ENCODE measurements at places on chromosomes 4 and X.

DNA sequence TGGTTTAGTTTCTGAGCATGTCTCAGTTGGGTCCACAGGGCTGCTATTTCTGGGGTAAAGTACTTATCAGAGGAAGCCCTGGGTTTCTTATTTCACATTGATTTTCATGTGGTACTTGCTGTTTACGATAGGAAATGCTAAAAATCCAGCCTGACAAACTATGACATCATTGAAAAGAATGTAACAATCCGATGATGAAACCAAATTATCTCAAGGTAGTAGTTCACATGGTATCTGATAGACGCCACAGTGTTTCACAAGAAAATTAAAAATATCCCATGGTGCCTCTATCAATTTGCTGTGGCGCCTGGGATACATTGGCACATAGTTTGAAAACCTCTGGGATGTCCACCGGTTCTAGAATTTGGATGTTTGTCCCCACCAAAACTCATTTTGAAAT is 418.9 kb upstream of the RPS6KA3 start:
- DNase-seq, result no peak

GRCh38 chrX:18448416-18448815 is 23.0 kb downstream of the CDKL5 start:
- DNase-seq, result no peak

DNA sequence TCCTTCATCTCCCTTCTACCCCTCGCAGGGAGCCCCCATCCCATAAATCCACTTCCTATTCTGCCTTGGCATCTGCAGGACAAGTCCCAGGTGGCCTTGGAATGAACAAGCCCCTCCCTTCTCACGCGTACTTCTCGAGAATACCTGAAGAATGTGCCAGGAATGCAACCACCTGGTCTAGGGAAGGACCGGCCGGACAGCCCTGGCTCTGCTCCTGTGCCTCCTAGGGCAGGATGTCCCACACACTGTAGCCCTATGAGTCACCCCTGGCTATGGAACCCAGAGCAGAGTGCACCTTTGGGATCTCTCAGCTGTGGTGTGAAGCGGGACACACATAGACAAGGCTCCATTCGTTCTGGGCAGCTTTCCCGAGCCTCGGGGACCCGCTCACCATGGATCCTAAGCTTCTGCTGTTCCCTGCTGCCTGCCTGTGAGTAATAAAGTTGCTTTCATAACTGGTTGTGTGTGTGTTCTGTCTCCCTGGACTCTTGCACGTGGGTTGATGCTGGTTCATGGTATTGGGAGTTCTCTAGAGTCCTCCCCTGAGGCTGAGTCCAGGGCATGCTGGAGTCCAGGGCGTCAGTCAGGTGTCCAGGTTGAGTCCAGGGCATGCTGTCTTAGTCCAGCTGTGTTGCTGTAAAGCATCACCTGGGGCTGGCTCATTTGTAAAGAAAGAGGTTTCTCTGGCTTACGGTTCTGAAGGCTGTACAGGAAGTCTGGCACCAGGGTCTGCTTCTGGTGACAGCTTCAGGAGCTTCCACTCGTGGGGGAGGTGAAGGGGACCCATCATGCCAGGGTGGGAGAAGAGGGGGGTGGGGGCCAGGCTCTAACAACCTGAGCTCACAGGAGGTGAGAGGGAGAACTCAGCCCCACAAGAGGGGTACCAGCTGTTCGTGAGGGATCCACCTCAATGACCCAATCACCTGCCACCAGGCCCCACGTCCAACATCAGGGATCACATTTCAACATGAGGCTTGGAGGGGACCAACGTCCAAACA is 7.4 kb upstream of the PDE6B start:
- DNase-seq, result no peak

GRCh38 chrX:71917621-71918343 is 7.1 kb downstream of the NHSL2 start:
- no peak for DNase-seq

DNA sequence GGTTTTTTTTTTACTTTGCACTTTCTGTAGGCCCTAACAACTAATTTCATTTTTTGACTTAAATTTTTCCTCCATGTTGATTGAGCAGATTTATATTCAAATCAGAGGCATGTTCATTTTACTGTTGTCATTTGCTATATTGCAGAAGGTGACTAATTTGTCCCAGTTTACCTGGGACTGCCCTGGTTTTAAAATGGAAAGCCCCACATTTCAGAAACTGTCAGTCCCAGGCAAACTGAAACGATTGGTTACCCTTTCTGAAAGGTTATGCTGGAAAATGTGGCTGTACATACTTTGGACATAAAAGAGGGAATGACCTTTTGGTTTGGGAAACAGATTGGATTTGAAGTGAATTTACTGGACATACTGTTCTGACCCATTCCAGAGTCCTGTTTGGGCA is 160.0 kb downstream of the SPCS3 start:
- DNase-seq, result no peak

DNA sequence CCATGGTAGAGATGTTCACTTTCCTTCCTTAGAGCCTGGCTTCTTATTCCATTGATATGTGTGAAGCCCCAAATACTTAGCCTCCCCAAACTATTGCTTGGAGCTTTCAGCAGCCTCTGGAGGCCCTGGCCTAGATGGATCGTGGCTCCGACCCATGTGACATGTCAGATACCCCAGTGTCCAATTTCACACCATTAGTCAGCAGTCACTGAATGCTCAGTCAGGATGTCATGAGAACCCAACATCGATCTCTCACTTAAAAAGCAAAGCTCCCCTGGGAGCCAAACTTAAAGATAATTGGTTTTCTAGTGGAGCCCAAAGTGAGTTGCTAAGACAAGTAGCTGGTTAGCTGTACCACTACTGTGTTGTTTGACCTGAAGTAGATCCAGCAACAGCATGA is 41.6 kb upstream of the IGSF1 start:
- no peak for DNase-seq

GRCh38 chr4:99395595-99396364 is 39.4 kb downstream of the ADH7 start:
- no peak for DNase-seq

GRCh38 chrX:47859686-47860085 is 23.0 kb downstream of the ZNF81 start:
- no peak for DNase-seq

GRCh38 chr4:148922497-148922896 is 480.3 kb upstream of the NR3C2 start:
- DNase-seq, result no peak

DNA sequence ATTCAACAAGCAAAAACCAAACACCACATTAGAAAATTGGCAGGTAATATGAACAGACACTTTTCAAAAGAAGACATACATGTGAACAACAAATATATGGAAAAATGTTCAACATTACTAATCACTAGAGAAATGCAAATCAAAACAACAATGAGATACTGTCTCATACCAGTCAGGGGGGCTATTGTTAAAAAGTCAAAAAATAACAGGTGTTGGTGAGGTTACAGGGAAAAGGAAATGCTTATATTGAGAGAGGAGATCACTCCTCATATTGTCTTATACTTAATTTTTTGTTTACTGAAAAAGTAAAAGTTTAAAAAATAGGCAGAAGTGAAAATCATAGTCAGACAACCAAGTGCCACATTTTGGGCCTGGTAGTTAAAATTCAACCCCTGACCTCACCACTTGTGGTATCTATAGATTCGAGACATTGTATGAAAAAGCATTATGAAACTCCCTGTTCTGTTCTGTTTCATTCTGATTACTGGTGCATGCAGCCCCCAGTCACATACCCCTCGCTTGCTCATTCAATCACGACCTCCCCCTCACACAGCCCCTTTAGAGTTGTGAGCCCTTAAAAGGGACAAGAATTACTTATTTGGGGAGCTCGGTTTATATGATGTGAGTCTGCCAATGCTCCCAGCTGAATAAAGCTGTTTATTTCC is 153.7 kb upstream of the FGF16 start:
- DNase-seq, result no peak

- DNase-seq, result no peak
These were observed 1.6 kb upstream of the CCDC149 start for GRCh38 chr4:24914460-24914859.

GRCh38 chr4:173821876-173822275 is 291.8 kb upstream of the HAND2 start:
- DNase-seq, result no peak

DNA sequence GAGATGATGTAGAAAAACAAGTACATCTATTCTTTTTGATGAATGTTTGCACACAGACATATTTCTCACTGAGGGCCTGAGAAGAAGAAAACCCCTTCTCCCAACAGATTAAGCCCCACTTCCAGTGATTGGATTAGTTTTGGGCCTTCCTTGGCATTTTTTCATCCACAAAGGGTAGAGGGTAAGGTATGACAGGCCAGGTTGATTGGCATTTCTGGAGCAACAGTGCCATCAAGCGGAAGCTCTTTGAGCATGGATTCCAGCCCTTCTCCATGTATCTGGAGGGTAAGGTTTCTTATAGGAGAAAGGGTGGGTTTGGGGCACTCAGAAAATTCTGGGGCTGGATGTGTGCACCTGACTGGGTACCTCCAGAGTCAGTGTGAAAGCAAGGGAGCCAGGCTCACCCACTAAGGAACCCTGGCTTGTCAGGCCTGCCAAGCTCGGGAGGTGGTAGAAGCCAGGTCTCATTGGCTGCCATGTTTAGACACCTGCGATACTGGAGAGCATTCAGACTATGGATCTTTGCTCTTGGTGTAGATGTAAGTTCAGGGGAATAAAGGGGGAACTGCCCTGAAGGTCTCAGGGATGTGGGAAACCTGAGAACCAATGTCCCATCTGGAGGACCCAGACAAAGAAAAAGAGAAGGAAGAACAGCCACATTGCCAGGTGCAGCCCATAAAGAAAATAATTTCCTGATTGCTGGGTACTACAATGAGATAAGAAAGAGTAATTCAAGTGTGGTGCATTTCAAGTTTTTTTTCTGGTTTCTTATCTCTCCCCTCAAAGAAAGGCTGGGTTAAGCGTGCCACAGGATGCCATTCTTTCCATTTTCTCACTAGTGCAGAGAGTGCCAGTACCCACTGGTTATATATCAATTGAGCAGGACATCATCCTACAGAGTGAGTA is 222.3 kb upstream of the AGTR2 start:
- DNase-seq, result no peak

- no peak for DNase-seq
These were observed 57.4 kb downstream of the LGI2 start for GRCh38 chr4:24973404-24973746.

- no peak for DNase-seq
These were observed 73.2 kb downstream of the ZNF827 start for GRCh38 chr4:145865274-145865941.

DNA sequence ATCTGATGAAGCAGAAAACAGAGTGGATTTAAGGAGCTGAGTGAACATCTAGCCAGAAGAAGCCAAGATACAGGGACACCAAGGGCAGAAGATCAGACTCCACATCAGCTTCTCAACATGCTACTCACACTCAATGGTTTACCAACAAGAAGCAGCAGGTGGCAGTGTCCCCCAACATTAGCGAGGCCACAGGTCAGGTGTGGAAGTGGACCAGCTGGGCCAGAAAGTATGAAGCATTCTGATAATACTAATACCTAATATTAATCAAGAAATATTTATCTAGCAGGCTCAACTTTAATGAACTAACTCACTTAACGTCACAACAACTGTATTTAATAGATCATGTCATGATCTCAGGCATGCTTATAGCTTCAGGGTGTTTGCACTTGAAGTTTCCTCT is 73.4 kb upstream of the TTC29 start:
- peak; percentile 9 for DNase-seq

GRCh38 chr4:47053485-47053884 is 22.1 kb downstream of the GABRB1 start:
- DNase-seq, result no peak

DNA sequence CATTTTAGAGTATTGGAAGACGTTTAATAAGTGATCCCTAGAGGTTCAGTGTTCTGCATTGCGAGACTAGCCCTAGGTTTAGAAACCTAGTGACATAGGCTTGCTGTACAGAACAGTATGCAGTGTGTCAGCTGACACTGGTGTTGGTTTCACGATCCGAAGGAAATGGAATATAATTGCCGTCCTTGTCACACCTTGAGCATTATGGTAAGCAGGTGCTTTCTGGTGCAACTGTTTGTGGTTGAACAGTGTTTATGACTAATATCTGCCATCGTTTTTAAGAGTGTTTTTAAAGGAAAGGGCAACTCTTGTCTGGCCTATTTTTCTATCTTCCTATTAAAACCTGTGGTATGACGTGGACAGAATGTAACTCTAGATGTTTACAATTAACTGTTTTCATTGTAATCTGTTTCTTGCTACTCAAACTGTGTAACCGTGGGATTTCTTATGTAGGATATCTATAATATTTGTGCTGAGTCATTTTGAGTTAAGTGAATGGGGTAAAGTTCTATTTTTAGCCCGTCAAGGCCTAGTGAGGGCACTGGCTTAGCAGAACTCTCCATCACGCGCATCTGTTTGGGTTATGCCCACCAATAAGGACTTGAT is 53.8 kb upstream of the TBC1D14 start:
- DNase-seq, result no peak

GRCh38 chr4:48420144-48420543 is 63.0 kb upstream of the SLC10A4 start:
- no peak for DNase-seq

GRCh38 chr4:17283832-17284231 is 228.1 kb downstream of the QDPR start:
- no peak for DNase-seq

- no peak for DNase-seq
These were observed 48.1 kb upstream of the CXCL8 start for GRCh38 chr4:73692254-73692653.

- no peak for DNase-seq
These were observed 40.0 kb downstream of the NSUN7 start for GRCh38 chr4:40789771-40790170.

- DNase-seq, result no peak
These were observed 63.9 kb downstream of the LCORL start for GRCh38 chr4:17957688-17958087.

DNA sequence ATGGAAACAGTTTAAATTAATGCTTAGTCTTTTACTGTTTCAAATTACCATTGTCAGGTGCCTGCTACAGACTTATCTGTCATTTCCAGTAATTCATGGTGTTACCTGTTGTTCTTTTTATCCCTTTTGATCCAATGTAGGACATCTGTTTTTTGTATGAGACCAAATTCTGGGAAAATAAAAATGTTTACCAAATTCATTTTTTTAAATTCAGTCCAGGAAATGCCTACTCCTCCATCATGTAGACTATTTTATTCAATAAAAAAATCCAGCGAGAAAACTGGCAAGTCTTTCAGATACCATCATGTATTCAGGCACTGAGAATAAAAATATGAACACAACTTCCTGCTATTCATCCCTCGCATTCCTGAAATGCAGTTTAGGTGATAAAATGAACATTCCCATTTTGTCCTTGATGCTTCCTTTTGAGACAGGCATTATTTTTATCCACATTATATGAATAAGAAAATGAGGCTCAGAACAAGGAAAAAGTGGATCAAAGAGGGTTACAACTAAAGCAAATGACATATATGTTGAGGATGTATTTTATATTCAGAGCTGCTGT is 584.2 kb downstream of the SPRY1 start:
- DNase-seq, result no peak

DNA sequence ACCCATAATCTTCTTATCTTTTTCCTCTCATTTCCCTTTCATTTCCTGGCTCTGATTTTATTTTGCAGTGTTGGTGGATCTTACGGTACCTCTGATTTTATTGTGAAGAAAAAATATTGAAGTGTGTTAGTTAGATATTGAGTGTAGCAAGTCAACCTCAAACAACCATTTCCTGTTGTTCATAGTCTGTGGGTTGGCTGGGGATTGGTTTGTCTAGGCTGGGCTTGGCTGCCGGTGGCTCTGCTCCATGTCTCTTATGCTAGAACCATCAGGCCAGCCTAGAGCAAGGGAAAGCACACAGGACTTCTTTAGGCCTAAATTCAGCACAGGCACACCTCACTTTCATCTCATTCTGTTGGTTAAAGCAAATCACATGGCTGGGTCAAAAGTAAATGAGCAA is 383.1 kb upstream of the LCORL start:
- DNase-seq, result no peak

GRCh38 chr4:53037892-53038291 is 175.8 kb downstream of the RASL11B start:
- no peak for DNase-seq

Data from stimulated activated CD8-positive, alpha-beta memory T cell treated with anti-CD3 and anti-CD28 coated beads, Interleukin-4, amount 100 ng/mL, for 24 hours (primary cell).